HuH-7 (cell line): ENCODE measurements at places on chromosomes 16 and 17.

DNA sequence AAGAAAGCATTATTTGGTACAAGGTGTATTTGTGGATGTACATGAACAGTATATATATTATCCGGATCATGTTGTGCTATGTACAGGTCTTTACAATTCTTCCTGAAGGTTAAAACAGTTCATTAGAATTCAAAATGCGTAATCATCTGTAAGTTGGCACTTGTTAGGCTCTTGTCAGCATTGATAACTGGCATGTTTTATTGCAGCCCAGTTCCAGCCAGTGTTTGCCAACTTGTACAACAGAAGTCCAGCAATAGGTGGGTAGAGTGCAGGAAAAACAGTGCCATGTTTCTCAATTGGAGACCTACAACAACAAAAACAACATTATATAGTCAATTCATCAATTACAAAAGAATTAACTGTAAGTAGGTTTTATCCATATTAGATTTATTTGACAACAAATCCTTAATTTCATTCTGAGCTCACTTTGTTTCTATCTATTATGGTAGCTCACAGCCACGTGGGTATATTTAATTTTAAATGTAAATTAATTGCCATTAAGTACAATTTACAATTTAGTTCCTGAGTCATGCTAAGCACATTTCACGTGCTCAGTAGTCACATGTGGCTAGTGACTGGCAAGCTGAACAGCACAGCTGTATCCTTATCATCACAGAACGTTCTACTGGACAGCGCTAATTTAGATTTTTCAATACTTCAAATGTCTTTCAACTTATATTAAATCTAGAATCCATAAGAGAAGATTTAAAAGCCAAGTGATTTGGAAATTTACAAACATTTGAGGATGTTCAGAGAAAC is 8.6 kb upstream of the ANKFY1 start:
- DNase-seq, result no peak

GRCh38 chr16:56423584-56424403 is 1.6 kb downstream of the AMFR start:
- DNase-seq, result peak; percentile 12

- DNase-seq, result no peak
Measured at GRCh38 chr17:82698974-82699442, 510 bp upstream of the RAB40B start.

DNA sequence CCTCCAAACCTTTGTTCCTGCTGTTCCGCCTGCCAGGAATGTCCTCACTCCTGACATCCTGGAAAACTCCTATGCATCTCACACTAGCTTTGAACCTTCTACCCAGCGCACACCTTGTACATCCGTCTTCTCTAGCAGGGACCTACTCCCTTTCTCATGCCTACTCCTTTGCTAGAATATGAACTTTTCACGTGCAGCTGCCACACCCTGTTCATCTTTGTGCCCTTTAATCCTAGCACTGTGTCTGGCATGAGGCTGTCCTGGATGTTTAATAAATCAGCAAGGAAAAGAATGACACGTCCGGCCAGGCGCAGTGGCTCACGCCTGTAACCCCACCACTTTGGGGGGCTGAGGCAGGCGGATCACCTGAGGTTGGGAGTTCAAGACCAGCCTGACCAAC is 111.0 kb downstream of the NTN1 start:
- no peak for DNase-seq
